ENCODE measurements at places on chromosomes 5 and 9.

- no peak for DNase-seq
Measured at GRCh38 chr9:86968258-86968920, 21.1 kb upstream of the GAS1 start.

GRCh38 chr5:134576386-134577021 lies 51.0 kb downstream of the JADE2 start:
- DNase-seq: no peak

DNA sequence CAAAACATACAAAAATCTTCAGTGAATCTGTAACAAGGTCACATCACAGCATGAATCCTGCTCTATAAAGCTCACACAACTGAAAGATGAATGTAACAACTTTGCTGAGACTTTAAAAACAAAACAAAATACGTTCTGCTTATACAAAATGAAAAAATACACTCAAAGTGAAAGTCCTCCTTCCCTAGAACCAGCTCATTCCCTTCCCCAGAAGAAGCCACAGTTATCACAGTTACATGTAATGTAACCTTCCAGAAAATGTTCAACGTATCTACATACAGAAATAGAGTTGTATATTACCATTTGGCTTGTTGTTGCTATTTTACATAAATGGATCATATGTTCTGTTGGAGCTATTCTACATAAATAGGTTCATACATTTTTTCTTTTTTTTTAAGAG lies 2.6 kb downstream of the AUH start:
- DNase-seq: no peak

- no peak for DNase-seq
Measured at GRCh38 chr5:89313044-89313443, 430.1 kb upstream of the MEF2C start.

GRCh38 chr9:121217609-121218292 lies 16.1 kb upstream of the RAB14 start:
- no peak for DNase-seq

GRCh38 chr9:124042201-124042721 lies 30.7 kb downstream of the LHX2 start:
- DNase-seq: no peak

- no peak for DNase-seq
Measured at GRCh38 chr5:118126159-118126558, 862.2 kb downstream of the DTWD2 start.

DNA sequence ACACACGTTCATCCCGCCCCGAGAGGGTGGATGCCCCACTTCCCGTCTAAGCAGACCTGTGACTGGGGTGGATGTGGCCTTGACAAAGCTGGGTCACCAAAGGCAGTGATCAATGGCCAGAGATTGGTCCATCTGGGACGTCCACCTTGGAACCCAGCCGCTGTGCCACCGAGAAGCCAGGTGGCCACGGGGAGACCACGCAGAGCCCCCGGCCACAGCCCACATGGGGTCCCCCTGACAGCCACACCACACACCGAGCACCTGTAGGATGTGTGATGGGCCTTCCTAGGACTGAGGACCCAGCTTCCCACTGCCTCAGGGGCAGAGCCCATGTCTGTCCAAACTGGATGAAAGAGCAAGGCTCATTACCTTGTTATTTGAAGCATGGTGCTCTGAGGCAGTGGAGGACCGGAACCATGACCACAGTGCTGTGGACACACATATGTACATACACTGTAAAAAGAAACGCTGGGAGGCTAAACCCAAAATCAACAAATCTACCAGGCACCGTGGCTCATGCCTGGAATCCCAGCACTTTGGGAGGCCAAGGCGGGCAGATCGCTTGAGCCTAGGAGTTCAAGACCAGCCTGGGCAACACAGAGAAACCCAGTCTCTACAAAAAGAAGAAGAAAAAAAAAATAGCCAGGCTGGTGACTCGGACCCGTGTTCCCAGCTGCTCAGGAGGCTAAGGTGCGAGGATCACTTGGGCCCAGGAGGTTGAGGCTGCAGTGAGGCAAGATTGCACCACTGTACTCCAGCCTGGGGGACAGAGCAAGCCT lies 50.1 kb downstream of the MRPL36 start:
- DNase-seq: no peak

DNA sequence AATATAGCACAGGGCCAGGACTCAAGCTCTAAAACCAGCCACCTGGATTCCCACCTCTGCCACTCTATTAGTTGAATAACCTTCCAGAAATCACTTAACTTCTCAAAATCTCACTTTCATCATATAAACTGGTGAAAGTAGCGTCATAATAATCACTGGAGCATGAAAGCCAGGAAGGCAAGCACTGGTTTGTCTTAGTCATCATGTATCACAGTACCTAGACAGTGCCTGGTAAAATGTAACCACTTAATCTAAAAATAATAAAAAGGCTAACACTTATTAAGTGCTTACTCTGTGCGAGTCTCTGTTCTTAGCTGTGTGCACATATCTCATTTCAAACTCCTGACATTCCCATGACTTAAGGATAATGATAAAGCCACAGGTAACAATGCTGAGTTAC lies 109.4 kb downstream of the ASTN2 start:
- no peak for DNase-seq

GRCh38 chr9:93731963-93732362 lies 155.6 kb downstream of the PHF2 start:
- no peak for DNase-seq

- no peak for DNase-seq
Measured at GRCh38 chr5:151214614-151215545, 9.0 kb downstream of the CCDC69 start.

DNA sequence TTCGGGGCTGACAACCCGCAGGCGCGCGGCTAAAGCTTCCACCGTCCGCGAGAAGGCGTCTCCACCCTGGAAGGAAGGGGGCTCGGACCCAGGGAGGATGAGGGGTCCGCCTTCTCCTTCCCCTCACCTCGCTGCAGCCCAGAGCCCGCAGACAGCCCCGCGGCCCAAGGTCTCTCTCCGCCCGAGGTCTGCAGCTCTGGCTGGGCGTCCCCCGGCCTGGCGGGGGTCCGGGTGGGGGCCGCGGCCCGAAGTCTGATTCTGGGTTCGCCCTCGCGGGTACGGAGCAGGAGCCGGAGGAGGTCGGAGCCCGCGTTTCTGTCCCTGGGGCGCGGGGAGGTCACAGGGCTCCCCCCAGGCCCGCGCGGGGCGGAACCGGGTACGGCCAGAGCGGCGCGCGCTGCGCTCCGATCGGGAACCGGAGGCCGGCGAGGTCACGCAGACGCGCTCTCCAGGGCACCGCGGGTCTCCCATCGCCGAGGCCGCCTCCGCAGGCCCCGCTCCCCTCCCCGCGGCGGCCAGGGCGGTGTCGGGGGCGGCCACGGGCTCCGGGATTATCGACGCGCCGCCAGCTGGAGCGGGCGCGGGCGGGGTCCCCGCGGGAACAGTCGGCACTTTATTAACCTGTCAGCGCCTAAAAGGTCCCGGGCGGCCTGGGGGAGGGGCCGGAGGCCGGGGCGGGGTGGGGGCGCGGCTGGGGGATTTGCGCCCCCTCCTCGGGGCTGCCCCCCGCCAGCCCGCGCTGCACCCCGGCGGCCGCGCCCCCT lies 11.6 kb downstream of the LHX3 start:
- DNase-seq: no peak

GRCh38 chr5:179193746-179194145 lies 133.6 kb downstream of the ZNF354C start:
- no peak for DNase-seq

GRCh38 chr5:61991430-61991829 lies 314.6 kb upstream of the KIF2A start:
- no peak for DNase-seq

GRCh38 chr5:162806195-162806594 lies 631.2 kb upstream of the CCNG1 start:
- no peak for DNase-seq

DNA sequence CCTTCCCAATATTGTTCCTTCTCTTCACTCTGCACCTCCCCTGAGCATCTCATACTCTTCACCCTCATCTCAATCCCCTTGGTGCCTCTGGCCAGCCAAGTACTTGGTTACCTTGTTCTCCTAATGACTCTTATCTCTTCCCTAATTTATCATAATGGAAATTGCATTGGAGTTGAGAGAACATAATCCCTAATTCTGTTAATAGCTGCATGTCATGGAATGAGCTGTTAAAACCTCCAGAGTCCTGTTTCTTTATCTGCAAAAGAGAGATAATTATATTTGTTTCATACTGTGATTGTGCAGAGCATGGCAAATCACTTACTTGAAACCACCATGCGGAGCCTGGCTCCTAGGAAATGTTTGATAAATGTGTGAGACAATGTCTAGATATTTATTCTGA lies 1074.9 kb upstream of the DMAC1 start:
- DNase-seq: no peak

- DNase-seq: no peak
Measured at GRCh38 chr5:170573114-170573513, 69.3 kb downstream of the KCNIP1 start.

DNA sequence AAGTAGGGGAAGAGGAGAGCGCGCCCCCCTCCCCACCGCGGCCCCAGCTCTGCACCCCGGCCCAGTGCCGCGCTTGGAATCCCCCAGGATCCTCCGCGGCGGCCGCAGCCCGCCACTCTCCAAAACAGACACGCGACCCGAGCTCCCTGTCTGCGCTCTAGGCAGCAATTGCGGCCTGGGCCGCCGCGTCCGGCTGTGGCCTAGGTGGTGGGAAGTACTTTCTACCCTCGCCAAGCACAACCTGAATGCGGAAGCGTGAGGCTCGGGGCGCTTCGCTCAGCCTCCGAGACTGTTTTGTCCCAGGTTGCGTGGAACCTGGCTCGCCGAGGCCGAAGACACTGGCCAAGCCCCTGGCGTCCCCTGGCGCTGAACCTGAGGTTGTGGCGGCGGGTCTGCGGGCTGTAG lies 3.3 kb upstream of the FOXB2 start:
- no peak for DNase-seq

DNA sequence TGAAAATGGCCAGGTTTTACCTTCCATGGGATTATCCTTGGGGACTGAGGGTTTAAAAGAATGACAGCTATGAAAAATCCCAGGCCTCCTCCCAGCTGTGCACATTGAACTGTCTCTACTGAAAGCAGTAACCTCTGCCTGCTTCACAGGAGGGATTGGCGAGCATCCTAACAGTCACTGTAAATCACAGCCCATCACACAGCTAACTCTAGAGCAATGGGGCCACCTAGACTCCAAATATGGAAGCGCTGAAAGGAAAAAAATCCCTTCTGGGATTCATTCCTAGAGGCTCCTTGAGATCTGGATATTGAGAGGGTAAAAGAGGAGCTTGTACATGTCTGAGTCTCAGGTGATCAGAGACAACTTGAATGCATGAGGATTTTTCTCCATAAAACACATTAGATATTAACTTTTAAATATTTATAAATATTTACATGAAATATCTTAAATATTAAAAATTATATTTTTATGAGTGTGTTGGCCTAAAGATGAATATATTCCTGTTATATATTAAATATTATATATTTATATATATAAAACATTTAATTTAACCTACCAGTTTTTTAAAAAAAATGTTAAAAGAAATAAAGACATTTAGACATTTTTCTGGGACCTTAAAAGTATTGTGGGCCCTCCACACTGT lies 133.8 kb upstream of the SLC24A2 start:
- DNase-seq: no peak

DNA sequence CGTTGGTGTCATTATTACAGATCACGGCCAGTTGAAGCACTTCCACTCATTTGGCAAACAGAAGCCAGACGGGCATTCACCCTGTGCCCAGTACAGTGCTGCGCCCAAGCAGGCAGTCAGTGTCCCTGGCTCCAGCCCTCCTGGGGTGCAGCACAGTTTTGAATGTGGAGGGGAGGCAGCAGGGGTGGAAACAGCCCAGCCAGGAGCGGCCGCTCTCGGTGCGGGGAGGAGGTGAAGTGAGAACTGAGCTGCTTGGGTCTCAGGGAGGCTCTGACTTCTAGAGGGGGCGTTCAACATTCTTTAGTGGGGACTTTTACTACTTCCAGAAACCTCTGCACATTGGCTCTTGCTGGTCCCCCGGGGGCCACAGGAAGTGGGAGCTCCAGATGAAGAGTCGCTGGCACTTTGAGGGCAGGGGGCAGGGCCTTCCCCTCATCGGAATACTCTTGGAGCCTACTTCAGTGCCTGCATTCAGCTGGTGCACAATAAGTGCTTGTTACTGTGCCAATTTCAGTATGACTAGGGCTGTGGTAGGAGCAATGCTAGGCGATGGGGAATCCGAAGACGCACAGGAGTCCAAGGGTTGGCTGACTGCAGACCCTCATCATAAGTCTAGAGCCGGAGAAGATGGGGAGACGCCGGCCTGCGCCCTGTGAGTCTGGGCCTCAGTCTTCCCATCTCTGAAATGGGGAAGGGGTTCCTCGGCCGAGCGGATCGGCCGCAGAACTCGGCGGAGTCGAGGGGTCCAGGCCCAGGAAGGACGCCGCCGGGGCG lies 492 bp upstream of the NEK6 start:
- no peak for DNase-seq

GRCh38 chr5:76745670-76746069 lies 29.7 kb downstream of the F2R start:
- DNase-seq: no peak

DNA sequence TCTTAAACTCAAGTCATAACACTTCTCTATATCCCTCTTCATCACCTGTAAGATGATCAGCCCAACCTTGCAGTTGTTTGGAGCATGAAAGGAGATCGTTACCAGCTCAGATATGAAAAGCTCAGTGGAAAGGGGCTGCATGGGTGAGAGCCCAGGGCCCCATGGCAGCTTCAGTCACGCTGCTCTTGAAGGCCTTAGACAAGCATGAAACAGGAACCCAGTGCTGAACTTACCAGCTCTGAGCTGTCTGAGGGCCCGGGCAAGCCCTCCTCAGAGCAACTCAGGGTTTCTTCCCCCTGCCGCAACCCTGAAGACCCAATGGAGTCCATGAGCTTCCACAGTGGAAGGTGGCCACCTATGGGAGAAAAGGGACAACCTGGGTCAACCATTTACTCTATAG lies 3.3 kb downstream of the HK3 start:
- DNase-seq: no peak

- DNase-seq: no peak
Measured at GRCh38 chr5:9104571-9105339, 441.1 kb downstream of the SEMA5A start.

GRCh38 chr9:21413624-21414023 lies 4.7 kb downstream of the IFNA8 start:
- no peak for DNase-seq

GRCh38 chr5:128424646-128425045 lies 113.4 kb downstream of the FBN2 start:
- no peak for DNase-seq

- no peak for DNase-seq
Measured at GRCh38 chr9:112047538-112048066, 127.5 kb downstream of the SUSD1 start.

DNA sequence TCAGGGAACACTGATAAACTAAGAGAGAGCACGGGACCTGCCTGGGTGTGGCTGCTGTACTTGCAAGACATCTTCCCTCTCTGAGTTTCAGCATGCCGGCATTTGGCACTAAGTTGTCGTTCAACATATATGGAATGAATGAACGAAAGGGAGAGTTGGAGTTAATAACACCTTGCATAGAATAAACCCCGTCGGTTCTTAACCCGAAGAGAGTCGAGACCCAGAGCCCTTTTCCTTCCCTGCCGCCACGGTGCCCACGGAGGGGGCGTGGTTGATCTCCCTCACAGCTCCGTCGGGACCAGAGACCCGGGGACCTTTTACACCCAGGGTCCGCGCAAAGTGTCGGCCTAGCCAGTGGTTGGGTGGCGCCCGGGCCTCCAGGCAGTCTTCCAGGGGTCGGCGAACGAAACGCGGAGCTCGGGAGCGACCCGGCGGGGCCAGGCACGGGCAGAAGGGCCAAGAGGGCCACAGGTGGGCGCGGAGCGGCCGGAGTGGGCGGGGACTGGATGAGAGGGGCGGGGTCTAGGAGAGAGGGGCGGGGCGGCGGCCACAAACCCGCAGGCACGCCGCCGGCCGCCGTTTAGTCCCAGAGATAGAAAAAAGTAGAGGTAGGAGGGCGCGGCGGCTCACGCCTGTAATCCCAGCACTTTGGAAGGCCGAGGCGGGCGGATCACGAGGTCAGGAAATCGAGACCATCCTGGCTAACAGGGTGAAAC lies 735 bp upstream of the RPL26L1 start:
- DNase-seq: peak; percentile 45
